ENCODE measurements at places on chromosomes 13 and 19.

DNA sequence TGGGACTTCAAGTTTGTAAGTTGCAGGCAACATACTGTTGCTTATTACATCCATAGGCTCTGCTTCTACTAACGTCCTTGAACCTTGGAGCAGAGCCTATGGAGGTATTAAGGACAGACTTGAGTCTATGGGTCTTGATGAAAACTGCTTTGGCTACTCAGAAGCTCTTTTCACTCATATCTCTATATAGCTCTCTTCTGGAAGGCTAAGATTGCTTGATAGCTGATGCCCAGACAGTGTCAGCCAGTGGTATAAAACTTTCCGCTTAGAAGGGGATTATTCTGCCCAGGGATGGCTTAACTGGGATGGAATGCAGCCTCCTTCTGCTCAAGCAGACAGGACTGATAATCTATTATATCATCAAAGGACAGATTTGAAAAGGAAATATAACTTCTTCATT lies 25.6 kb upstream of the ESD start:
- no peak overlapping the region for H3K4me3 ChIP-seq
- no peak overlapping the region for H3K27ac ChIP-seq
- DNase-seq, result no peak
- H3K36me3 ChIP-seq, result no peaks in the 10 kb centered on the region
- no peaks in the 10 kb centered on the region for H3K4me1 ChIP-seq
- no peaks in the 10 kb centered on the region for H3K27me3 ChIP-seq

- H3K27me3 ChIP-seq, result no peaks in the 10 kb centered on the region
- DNase-seq, result no peak
- H3K4me1 ChIP-seq, result peaks cover 26% of the 10 kb centered on the region
- no peak overlapping the region for H3K4me3 ChIP-seq
- H3K27ac ChIP-seq, result no peak overlapping the region
Measured at GRCh38 chr19:17081672-17082630, 6.4 kb downstream of the MYO9B start.

DNA sequence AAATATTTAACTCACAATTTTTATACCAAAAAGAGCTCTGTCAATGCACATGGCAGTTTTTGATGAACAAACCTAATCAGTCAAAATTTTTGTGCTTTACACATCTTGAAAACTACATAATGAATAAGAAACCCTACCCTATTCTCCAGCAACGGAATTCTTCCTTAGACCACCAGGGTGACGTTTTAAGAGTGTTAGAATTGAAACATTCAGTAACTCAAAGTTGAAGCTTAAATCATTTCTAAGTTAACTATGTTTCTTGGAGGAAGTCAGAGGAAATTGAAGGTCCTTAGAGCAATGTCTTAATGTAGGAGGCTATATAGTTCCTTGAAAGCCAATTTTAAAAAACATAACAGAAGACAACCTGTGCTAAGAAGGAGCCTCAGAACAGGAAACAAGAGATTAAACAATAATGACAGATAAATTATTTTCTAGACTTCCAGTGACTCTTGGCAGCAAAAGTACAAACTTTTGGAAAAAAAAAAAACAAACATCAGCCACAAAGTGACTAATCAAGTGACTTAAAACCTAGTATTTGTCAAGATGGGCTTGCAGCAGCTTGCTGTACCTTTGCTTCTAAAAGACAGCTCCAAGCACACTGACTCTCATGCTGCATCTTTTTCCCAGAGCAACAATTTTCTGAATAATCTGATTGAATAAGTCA lies 6.2 kb downstream of the SPRY2 start:
- peaks cover 44% of the 10 kb centered on the region for H3K4me1 ChIP-seq
- H3K27me3 ChIP-seq, result no peaks in the 10 kb centered on the region
- peak overlapping the region; percentile 60 for H3K4me3 ChIP-seq
- H3K27ac ChIP-seq, result peak overlapping the region; percentile 17

DNA sequence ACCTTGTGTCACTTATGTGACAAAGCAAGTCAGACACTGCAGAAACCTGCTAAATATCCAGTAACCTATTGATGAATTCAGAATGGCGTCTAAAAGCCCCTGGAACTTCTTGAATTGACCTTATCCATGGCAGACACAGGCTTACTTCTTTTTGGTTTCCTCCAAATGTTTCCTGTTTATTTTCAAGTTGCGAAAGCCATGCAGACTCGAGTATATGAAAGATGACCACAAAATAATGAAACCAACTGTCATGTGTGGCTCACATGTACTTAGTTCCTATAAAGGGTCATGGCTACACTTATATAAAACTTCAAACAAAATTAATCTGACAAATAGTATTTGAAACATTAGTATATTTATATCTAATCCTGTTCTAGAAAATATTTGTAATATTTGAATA lies 113.1 kb upstream of the FNDC3A start:
- H3K27ac ChIP-seq, result no peak overlapping the region
- H3K27me3 ChIP-seq, result no peaks in the 10 kb centered on the region
- no peaks in the 10 kb centered on the region for H3K36me3 ChIP-seq

DNA sequence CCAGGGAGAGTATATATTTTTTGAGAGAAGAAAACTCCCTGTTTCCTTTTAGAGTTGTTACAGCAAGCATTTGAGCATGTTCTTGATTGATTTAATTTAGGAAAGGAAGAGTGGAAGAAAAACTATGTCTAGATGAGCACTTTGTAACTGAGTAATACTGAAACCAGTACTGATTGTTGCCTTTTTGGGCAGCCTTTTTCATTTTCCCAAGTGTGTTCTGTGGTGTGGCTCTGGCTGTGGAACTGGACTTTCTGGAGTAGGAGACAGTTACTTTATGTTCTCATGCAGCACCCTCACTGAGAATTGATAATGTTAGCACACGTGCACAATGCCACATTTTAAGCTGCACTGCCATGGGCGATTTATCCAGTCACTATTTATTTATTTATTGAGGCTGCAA lies 211.5 kb downstream of the LMO7 start:
- H3K27ac ChIP-seq, result no peak overlapping the region
- DNase-seq, result no peak
- H3K36me3 ChIP-seq, result peaks cover 30% of the 10 kb centered on the region
- H3K4me3 ChIP-seq, result no peak overlapping the region
- H3K27me3 ChIP-seq, result no peaks in the 10 kb centered on the region

DNA sequence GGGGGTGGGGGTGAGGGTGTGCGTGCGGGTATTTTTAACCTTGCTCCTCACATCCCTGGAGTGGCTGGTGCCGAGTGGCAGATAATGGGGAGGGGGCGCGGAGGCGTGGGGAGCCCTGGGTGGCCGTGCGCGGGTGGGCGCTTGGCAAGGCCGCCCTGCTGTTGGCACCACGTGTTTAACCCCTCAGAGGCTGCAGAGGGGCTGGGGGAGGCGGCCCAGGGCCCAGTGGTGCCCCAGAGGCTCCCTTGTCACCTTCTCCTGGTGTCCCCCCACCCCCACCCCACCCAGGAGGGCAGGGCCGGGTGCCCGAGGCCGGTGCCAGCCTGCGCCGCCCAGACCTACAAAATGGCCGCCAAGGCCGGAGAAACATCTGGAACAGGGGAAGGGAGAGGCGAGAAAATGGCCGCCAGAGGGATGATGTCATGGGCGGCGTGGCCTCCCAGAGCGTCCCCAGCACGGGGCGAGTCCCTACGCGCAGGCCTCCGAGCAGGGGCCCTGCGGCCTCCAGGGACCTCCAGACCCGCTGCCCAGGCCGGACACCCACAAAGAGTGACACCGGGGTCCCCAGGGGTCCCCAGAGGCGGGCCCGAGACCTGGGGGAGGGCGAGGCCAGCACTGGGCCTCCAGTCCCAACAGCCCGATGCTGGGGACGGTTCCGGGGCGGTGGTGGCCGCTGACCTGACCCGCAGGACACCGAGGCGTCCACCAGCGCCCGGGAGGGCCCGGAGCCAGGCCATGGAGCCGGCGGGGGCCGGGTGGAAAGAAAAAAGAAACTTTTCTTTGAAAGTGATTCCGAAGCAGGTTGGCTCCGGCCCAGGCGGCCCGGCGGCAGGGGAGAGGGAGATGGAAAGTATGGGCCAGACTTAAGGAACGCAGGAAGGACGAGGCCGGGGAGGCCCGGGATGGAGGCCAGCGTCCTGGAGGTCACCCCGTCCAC lies 38.2 kb downstream of the NFIC start:
- no peak overlapping the region for H3K4me3 ChIP-seq
- DNase-seq, result no peak
- no peak overlapping the region for H3K27ac ChIP-seq

- no peak overlapping the region for H3K4me3 ChIP-seq
- H3K27ac ChIP-seq, result no peak overlapping the region
- no peaks in the 10 kb centered on the region for H3K36me3 ChIP-seq
- no peaks in the 10 kb centered on the region for H3K27me3 ChIP-seq
- H3K4me1 ChIP-seq, result no peaks in the 10 kb centered on the region
Measured at GRCh38 chr13:67726979-67727378, 496.8 kb upstream of the PCDH9 start.

DNA sequence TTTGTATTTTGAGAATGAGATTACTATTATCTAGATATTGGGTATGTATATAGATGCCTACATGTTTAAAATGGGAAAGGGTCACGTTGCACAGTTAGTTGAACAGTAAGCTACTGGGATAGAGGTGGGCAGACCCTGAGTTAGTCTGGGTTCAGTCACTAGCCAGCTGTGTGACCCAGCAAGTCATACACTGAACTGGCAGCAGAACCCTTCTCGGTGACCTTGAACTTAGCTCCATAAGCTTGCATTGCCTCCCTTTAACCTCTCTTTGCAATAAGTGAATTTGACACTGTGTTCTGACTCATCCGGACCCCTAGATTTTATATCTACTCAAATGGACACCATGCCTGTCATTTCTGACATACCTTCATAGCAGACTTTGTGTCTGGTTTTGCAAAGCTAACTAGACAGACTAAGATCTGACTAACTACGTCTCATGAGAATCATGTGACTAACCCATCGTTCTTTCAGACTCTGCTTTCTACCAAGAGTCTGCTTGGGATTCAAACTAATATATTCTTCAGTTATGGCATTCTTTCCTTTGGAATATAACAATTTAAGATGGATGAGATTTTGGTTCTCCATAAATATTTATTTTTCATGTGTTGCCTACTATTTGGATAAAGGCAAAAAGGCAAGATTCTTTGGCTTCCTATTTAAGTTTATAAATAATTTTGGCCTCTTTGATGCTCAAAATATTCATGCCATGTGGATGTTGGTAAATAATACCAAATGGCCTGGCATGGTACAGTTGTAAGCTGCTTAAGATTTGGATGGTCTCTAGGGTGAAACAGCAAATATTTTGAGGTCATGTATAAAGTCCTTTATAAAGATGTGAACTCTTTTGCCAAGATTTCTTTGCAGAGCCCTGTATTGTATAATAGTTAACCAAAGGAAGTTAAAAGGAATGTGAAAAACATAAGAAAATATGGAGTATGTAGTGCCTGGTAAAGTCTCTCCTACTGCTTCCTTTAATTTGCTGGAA lies 159.3 kb downstream of the ITGBL1 start:
- no peak overlapping the region for H3K4me3 ChIP-seq
- H3K36me3 ChIP-seq, result no peaks in the 10 kb centered on the region
- H3K4me1 ChIP-seq, result no peaks in the 10 kb centered on the region
- no peak overlapping the region for H3K27ac ChIP-seq

GRCh38 chr19:31139871-31140505 lies 209.2 kb downstream of the TSHZ3 start:
- peaks cover 16% of the 10 kb centered on the region for H3K4me1 ChIP-seq
- no peaks in the 10 kb centered on the region for H3K36me3 ChIP-seq
- H3K27me3 ChIP-seq, result peaks cover 6% of the 10 kb centered on the region
- H3K4me3 ChIP-seq, result no peak overlapping the region
- no peak for DNase-seq

GRCh38 chr19:58067240-58067912 lies 8.3 kb downstream of the ZNF135 start:
- DNase-seq, result no peak
- H3K27ac ChIP-seq, result no peak overlapping the region
- H3K4me1 ChIP-seq, result no peaks in the 10 kb centered on the region
- H3K4me3 ChIP-seq, result no peak overlapping the region

DNA sequence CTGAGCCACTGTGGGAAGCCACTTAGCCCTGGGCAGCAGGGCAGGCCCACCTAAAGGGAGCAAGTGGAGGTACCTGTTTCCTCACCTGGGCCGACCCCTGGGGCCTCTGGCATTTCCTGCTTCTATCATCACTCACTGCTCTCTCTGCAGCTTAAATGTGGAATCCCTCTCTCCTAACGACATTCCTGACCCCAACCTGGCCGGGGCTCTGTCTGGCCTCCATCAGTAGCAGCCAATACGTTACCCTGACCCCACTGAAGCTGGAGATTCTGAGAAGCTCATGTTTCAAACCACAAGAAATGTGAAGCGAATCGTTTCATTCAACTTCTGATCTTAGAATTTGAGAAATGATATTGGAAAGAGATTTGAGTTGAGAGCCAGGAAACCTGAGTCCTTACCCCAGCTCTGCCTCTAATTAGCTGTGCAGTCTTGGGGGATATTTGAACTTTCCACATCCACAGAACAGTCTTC lies 39.9 kb downstream of the DOCK9 start:
- no peaks in the 10 kb centered on the region for H3K27me3 ChIP-seq
- H3K4me1 ChIP-seq, result peaks cover 37% of the 10 kb centered on the region
- no peak for DNase-seq
- peaks cover 9% of the 10 kb centered on the region for H3K36me3 ChIP-seq
- H3K4me3 ChIP-seq, result no peak overlapping the region
- H3K27ac ChIP-seq, result peak overlapping the region; percentile 35
